ENCODE measurements at places on chromosomes 1 and 21.

GRCh38 chr1:26203642-26204318, 13.4 kb downstream of the CATSPER4 start:
- DNase-seq, result no peak

GRCh38 chr1:153775458-153776327, 486 bp downstream of the SLC27A3 start:
- DNase-seq, result peak; percentile 69

GRCh38 chr1:29210278-29211085, 20.3 kb downstream of the MECR start:
- DNase-seq, result no peak

GRCh38 chr1:235161685-235162327, 756 bp upstream of the RBM34 start:
- DNase-seq, result no peak

DNA sequence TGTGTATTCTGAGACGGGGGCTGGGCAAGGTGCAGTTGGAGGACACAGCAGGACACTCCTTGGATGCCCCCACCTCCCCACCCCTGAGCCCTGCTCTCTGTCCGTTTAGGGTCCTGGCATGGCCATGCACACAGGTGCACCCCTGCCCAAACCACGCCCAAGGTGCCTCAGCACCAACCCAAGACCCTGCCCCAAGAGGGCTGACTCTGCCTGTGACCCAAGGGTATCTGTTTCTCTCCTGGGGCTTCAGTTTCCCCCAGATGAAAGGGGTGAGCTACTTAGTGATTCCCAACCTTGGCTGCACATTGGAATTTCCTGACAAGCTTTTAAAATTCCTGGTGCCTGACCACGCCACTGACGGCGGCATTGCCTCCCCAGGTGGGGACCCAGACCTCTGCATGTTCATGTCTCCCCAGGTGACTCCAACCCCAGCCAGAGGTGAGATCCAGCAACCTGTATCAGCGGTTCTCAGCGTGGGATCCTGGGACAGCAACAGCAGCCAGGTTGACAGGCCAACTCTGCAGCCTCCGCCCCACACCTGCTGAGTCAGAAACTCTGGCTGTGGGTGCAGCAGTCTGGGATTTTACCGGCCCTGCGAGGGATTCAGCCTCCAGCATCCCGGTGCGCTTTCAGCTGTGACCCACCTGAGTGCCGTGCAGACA, 483.4 kb downstream of the NPHP4 start:
- no peak for DNase-seq

DNA sequence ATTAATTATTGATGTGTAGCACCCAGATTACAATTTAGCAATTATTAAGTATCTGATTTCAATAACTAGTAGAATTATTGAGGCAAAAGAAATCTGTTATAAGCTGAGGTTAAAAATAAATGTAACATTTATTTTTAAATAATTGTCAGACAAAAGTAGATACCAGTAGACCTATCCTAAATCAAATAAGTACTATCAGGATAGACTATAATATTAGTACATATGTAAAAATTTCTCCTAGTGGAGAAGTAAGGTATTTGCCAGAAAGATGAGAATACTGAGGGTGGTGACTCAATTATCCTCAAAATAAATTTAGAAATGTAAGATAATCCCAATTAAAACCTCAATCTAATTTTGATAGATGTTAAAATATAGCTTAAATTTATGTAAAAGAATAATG, 377.8 kb upstream of the CHRM3 start:
- DNase-seq, result no peak

DNA sequence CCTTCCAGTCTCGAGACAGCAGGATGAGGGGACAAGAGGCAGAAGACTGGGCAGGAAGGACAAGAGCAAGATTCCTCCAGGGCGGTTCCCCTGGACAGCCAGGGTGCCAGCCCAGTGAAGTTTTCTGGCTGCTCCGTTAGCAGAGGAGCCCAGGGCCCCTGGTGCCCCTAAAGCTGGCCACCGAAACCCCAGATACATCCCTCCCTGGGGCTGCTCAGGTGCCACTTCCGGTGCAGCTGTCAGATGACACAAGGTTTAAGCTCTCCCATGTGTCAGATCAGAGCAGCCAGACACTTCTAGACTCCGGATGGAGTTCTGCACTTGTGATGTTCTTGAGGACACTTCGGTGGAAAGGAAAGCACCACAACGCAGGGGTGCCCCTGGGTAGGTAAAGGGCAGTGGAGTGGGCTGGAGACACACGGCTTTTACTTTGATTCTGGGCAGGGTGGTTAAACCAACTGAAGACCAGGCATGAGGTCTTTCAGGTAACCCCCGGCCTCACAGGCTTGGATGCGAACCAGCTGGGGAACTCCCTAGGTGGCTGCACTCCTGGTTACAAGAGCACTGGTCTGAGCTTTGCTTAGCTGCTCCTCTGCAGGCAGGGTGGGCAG, 85.7 kb downstream of the ITPKB start:
- peak; percentile 80 for DNase-seq

DNA sequence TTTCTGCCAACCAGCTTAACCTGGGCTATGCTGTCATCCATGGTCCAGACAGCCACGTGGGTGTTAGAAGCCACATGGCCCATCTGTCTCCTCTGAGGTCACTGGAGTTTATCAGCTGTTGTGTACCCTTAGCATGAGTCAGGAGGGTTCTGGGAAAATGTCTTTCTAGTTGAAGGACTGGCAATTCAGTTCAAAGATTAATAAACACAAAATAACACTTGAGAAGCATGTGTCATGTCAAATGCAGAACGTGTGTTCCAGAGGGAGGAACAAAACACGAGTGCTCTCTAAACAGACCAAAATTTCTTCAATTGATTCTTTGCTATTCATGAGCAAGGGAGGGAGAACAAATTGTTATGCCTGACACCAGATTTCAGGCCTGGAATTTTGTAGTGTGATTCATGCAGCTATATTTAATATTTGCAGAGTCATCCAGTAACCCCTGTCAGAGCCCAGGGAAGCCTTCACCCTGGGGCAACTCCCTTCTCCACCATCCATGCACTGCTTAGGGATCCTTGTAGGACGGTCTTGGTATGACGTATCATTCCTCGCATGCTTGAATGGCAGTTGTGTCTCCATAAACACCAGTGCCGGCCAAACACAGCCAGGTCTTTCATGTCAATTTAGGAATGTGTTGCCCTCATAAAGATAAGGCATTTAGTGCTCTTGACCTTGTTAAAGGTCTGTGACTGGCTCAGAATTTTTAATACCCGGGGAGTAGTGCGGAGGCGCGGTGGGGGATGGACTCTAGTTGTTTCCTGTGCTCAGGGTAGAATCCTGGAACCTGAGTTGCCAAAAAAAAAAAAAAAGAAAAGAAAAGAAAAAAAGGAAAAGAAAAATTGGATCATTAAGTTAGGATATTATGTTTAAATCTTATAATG, 27.7 kb upstream of the DYRK1A start:
- DNase-seq, result no peak

- no peak for DNase-seq
These were observed 61.4 kb downstream of the EIF2B3 start for GRCh38 chr1:44924835-44925464.

- no peak for DNase-seq
These were observed 8.3 kb upstream of the CD55 start for GRCh38 chr1:207313131-207313530.

GRCh38 chr1:205325334-205325884, 3.9 kb upstream of the NUAK2 start:
- no peak for DNase-seq

DNA sequence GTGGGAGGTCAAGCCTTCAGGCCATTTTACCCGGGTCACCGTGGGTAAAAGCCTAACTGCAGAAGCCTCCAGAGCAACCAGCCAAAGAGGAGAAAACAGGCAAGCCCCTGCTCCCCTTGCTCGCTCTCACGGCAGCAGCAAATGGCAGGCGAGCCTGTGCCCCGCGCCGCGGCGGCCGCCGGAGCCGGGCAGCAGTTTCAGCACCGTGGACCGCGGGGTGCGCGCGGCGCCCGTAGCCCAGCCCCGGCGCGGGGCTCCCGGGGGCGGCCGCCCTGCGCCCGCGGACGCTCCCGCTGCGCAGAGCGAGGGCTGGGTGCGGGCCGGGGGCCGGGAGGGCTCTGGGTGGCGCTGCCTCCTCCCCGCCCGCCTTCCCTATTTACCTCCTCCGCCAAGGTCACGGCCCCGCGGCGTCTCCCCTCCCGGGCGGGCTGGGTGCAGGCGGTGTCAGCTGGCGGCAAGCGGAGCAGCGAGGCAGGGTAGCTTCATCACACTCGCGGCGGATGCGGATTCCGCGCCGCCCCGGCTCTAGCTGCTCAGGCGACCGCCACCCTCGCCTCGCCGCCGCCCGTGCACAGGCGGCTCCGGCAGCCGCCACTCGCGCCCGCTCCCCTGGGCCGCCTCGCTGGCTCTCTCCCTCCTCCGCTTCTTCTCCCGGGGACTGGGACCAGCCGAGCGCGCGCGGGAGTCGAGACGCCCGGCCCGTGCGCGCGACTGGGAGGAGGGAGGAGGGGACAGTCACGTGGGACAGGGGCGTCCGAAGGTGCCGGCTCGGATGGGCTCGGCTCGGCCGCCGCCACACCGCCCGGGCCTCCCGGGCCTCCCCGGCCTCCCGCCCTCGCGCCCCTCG, at the start of gene RGS7:
TSS of gene RGS7 (minus strand) at position 687 of the 847 bp plus-strand sequence.
- DNase-seq, result no peak

DNA sequence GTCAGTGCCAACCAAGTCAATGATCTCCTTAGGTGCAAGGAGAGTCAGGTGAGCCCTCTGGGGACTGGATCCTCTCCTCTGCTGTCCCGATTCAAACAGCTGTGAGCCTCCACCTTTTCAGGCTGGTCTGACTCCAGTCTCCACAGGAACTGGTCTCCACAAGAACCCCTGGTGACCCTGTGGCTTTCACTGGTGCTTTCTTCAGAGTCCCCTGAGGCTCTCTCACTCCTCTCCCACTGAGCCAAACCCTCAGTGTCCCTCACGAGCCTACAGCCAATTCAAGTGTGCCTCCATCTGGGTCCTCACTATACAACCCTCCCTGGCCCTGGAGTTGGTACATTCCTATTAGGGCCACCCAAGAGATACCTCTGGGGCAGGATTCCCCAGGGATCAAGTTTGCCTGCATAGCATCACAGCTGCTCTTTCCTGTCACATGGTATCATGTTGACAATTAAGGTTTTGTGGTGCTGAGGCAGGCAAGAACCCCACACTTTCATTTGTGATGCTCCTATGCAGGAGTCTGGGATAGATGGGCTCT, 5.2 kb upstream of the NGF start:
- DNase-seq, result no peak

DNA sequence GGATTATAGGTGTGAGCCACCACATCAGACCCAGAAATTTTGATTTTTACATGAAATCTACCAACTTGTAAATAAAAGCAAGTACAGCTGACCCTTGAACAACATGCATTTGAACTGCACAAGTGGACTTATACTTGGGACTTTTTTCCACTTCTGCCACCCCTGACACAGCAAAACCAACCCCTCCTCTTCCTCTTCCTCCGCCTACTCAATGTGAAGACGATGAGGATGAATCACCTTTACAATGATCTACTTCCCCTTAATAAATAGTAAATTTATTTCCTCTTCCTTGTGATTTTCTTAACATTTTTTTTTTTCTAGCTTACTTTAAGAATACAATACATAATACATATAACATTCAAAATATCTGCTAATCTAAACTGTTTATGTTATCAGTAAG, 17.5 kb upstream of the YRDC start:
- no peak for DNase-seq

- no peak for DNase-seq
These were observed 879.4 kb downstream of the MRPL39 start for GRCh38 chr21:24727803-24728440.

GRCh38 chr1:48254254-48254653, 31.7 kb downstream of the SLC5A9 start:
- no peak for DNase-seq

DNA sequence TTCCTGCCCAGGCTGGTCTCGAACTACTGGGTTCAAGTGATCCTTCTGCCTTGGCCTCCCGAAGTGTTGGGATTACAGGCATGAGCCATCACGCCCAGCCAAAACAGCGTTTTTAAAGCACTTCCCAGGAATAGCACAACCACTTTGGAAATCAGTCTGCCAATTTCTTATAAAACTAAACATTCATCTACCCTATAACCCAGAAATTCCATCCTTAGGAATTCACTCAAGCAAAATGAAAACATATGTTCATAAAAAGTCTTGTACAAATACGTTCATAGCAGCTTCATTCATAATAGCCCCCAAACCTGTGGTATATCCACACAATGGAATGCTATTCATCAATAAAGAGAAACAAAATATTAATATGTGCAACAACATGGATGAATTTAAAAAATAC, 36.1 kb downstream of the PHC2 start:
- DNase-seq, result no peak

- no peak for DNase-seq
These were observed 84.5 kb upstream of the BCL10 start for GRCh38 chr1:85360730-85361493.

GRCh38 chr1:221664253-221664652, 77.6 kb downstream of the DUSP10 start:
- no peak for DNase-seq

DNA sequence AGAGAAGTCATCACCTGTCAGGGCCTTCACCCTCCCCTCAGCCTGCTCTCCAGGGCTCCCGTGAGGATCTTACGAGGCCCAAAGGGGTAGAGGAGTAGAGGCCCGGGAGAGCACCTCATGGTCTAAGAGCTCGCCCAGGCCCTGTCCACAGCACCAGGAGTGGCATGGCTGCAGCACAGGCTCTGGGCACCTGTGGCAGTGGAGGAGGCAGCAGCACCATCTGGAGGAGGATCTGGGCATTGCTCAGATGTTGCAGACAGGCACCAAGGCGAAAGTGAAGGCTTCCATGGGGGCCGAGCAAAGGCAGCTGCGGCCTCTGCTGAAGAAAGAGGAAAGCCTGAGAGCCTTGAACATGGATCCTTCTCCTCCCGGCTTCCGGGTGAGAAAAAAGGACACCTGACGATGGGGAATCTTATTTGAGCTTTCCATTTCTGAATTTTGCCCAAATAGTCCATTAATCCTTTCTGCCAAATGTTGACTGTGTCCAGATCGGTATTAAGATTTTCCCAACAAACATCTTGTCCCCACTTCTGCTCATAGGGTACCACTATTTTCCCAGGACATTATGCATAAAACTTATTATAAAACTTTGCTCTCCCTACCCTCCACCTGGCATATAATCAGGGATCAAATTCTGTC, 604.7 kb downstream of the PTPRC start:
- DNase-seq, result peak; percentile 53

Measured in CD4-positive, alpha-beta memory T cell (primary cell).